H9 (cell line): ENCODE measurements at places on chromosomes 4 and X.
A peak's percentile ranks its signal among the peaks of the same experiment; 100 is the strongest.

DNA sequence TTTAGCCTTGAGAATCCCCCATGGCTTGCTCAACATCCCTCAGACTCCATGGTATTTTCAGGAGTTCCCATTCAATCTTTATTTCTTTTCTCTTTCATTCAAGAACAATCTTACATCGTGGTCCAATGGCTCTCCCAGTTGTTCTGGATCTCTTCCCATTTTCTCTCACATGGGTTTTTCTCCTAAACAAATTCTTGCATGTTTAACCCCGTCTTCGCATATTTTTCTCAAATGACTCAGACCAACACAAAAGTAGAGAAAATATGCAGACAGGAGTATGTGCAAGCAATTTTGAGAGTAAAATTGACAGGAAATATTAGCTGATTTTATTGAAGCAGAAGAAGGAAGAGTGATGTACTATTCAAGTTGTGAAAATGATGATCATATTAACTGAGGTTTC is 396.4 kb upstream of the TRAM1L1 start:
- DNase-seq = no peak

- DNase-seq = no peak
Observed at GRCh38 chrX:112874614-112875013, 34.0 kb upstream of the AMOT start.

DNA sequence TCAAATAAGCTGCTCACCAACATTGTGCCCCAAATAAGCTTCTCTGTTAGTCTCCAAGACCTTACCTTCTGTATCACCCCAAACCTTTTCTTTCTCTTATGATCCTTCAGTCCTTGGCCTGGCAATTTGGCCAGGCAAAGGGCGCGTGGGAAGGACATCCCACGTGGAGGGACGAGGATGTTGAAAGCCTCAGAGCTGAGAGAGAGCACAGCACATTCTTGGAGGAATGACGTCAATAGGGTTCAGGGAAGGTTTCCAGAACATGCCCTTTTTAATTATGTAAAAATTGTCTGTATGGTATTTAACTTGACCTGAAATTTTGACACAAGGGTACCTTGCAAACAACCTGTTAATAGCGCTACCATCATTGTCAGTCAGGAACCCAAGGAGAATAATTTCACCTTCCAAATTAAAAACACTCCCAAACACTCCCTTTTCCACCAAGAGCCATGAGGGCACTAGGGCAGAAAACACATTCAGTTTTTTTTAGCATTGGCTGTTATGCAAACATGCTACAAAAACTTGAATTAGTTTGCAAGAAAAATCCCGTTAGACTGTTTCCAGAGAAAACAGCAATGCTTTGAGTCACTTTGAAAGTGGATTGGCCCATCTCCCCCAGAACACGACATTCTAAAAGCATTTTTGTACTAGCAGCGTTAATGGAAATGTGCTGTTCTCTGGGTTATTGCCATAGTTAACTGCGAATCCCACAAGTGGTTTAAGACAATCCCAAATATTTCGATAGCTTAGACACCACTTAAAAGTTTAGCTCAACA is 183.2 kb upstream of the PUDP start:
- DNase-seq = no peak

DNA sequence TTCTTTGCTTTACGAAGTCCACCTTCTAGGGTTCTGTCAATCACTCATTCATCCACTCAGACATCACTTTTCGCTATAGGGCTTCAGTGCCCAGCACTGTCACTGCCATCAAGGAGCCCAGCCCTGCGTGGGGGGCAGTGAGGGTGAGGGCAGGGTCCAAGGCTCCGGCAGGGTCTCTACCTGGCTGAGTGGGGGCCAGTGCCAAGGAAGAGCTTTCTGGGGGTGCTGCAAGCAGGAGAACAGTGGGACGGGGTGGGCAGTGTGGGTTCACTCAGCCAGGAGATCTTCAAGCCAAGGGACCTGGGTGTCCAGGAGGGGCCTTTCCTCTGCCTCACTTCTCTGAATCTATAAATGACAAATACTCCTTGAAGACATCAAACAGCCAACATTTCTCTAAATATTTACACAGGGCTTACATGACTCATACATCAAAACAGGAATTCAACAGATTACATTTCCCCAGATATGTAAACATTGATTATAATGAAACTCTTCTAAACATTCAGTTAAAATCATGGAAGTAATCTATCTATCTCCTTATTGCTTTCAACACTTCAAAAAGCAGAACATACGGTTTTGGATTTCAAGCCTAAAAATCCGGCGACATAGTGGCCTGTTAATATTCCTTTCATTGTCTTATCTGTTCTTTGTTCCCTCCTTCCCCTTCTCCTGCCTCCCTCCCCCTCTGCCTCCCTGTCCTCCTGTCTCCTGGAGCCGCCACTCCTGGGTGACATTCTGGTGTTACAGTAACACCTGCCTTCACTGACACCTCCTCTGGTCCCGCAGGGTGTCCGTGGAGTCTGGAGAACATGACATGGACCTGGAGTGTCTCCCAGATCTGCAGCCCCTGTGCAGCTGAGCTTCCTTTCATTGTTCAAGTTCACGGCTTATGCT is 94.4 kb upstream of the ADRA2C start:
- DNase-seq = no peak

DNA sequence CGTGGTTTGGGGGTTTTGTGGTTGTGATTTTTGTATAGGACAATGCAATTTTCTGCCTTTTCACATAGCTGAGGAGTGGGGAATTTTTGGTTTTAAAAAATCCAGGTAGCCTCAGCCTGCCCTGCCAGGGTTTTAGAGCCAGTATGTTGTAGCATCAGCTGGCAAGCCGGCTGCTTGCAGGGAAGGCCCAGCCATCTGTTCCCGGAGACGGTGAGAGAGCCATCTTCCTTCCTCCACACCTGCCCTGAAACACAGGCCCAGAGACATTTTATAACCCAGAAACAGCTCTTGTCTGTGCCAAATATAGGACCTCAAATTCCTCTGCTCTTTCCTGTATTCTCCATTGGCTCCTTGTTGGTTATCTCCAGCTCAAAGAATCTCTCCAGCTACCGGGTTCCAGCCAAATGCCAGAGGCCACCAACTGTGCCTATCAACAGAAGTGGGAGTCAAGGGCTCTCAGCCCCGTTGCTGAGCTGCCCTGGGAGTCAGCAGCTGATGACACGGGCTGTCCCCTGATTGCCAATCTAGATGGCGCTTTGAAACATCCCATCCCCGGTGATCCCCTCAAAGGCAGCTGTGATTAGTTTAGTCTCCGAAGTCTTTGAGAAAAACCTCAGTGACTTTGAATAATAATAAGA is 595.2 kb downstream of the MID1IP1 start:
- no peak for DNase-seq

- DNase-seq = peak; percentile 37
Observed at GRCh38 chr4:48578132-48578968, 88.3 kb downstream of the ZAR1 start.

GRCh38 chr4:38935391-38936073 is 67.9 kb downstream of the FAM114A1 start:
- DNase-seq = no peak

GRCh38 chr4:143412420-143412758 is 75.7 kb downstream of the GAB1 start:
- DNase-seq = no peak

GRCh38 chr4:145035494-145036136 is 62.4 kb downstream of the ANAPC10 start:
- no peak for DNase-seq

DNA sequence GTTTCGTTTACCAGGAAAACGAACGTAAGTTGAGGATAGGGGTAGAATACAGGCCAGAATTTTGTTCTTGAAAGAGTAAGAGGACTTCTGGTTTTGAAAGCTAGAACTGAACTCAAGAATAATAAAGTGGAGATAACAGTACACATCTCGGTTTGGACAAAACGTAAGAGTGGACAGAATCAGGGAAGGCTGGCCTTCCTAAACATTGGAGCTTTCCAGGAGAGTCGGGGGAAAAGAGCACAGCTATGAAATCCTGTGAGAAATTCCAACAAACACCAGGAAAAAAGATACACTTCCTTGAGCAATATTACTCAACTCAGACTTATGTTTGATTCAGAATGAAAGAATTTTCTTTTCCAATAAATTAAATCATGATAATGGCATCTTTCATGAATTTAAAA is 1.2 kb downstream of the CTSO start:
- no peak for DNase-seq

GRCh38 chr4:110474481-110474880 is 1.5 kb upstream of the ENPEP start:
- DNase-seq = no peak

GRCh38 chr4:122821092-122821491 is 5.5 kb upstream of the FGF2 start:
- no peak for DNase-seq

GRCh38 chr4:84493092-84493850 is 5.8 kb downstream of the NKX6-1 start:
- DNase-seq = peak; percentile 77

- DNase-seq = no peak
Observed at GRCh38 chr4:155604718-155605626, 61.7 kb upstream of the GUCY1A1 start.

- no peak for DNase-seq
Observed at GRCh38 chr4:106717091-106717490, 319.0 kb downstream of the DKK2 start.

GRCh38 chr4:119735165-119735651 is 106.6 kb upstream of the PDE5A start:
- no peak for DNase-seq

DNA sequence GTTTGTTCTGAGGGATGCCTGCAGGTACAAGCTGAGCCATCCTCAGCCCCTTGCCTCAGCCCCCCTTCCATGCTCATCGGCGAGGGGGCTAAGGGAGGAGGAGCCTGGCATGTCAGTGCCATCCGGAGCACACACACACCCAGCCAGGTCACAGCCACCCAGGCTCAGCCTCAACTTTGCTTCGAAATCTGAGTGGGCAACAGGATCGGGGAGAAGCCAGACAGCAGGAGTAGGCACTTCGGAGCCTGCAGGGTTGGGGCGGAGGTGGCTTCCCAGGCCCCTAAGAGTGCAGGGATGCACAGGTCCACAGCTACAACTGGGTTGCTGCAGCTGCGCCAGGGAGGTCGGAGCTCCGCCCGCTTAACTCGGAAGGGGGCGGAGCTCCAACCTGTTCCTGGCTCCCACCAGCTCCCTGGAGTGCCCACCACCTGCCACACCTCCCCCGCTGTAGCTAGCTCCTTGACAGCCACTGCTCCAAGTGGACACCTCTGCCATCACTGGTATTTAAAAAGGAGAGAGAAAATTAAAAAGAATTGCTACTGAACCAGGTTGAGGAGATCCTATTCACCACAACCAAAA is 192.9 kb upstream of the GALNT7 start:
- peak; percentile 65 for DNase-seq

DNA sequence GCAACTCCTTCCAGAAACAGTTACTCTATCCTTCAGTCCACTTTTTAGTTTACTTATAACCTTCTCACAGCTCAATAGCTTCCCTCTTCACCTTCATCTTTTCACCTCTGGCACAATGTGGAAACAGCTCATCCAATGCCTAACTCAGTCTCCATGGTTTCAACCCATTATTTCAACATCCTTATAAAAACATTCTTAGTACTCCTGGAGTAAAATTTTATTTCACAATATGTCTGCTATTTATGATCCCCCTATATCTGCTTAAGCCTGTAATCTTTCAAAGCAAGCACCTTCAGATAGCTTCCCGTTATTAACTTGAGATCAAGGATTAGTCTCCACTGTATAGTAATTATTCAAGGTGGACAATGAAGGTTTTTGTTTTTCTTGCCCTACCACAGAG is 156.3 kb downstream of the GASK1B start:
- no peak for DNase-seq

DNA sequence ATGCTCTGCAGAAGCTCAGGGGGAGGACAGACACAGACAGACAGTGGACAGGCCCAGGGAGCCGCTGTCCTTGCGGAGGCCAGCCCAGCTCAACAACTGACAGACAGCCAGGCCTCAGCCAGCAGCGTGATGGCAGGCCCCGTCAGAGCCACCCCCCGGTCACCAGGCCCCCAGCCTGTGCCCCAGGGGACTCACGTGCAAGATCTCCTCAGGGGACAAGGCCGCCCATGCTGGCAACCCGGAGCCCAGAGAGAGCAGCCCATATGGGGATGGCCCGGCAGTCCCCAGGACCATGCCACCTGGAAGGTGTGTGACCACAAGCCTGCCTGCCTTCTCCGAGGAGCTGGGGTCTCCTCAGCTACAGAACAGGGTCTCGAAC is 28.0 kb upstream of the MXD4 start:
- DNase-seq = no peak

DNA sequence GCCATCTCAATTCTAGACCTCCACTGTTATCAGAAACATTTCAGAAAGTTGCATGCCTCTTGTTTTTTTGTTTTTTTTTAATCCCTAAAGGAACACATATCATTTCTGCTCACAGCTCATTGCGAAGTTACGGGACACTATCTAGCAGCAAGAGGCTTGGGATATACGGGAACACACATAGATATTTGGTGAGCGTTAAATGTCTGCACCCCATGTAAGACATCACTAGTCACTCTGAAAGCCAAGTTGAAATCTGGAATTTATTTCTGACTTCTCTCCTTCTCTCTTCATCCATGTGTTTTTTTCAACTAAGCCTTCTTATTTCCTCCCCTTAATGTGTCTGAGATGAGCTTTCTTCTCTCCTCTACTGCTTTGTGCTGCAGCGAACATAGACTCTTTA is 683.7 kb downstream of the PDHA2 start:
- DNase-seq = no peak
